Stimulated activated memory B cell treated with anti-CD40 and anti-IgM and Interleukin-4, amounts not matched to agents 10 μg/mL and 1 μg/mL and 100 μg/mL, for 72 hours (primary cell): ENCODE measurements at places on chromosomes 6 and 20.

- ATAC-seq, result peak; percentile 67
Observed at GRCh38 chr20:45408646-45409213, 641 bp downstream of the DBNDD2 start.

- no peak for ATAC-seq
Observed at GRCh38 chr6:110595112-110595511, 118.7 kb upstream of the SLC22A16 start.

- no peak for ATAC-seq
Observed at GRCh38 chr6:5155906-5156305, 70.8 kb downstream of the PPP1R3G start.

DNA sequence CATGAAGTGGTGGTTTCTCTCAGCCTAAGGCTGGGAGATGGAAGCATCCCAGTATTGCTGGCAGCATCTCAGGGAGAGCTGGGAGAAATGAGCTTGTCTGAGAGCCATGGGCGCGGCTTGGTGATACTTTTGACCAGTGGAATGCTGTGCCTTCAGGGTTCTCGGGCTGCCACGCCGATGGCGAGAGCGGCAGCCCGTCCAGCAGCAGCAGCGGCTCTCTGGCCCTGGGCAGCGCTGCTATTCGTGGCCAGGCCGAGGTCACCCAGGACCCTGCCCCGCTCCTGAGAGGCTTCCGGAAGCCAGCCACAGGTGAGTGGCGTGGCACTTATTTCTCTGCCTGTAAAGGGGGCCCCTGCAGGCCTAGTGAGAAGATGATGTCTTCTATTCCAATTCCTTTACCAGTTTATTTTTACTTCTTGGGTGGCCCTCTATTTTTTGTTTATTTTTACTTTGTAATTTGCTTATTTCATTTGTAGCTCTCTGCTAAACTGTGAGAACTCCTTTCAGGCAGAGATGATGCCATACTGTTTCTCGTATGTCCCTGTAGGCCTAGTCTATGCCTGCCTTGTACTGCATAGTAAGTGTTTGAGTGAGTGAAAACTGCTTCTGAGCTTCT is 71.7 kb downstream of the ASXL1 start:
- ATAC-seq, result no peak

- ATAC-seq, result no peak
Observed at GRCh38 chr6:4355241-4355640, 219.9 kb upstream of the ECI2 start.

DNA sequence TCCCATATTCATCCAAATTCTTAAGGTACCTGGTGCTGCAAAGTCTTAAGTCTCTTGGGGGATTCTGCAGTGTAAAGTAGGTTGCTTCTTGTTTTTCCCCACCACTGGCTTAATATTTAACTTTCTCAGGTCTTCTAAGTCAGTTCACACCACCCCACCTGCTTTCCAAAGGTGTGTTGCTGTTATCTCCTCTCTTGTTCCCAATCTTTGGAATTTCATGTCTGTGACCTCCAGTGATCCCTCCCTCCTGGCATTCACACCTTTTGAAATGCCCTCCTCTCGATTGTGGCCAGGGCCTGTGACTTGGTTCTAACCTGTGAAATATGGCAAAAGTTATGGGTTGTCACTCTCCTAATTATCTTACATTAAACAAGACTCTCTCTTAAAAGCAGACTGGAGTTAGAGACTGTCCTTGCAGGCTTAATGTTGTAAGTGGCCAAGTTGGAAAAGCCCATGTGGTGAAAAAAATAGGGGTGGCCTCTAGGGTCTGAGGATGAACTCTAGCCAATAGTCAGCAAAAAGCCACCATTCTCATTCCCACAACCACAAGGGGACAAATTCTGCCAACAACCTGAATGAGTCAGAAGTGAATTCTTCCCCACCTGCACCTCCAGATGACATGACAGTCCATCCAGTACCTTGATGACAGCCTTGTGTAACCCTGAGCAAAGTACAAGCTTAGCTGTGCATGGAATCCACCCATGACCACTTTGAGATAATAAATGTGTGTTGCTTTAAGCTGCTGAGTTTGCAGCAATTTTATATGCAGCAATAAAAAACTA is 45.1 kb downstream of the ADGRF1 start:
- no peak for ATAC-seq

- no peak for ATAC-seq
Observed at GRCh38 chr6:89243331-89243629, 26.1 kb upstream of the GABRR1 start.

DNA sequence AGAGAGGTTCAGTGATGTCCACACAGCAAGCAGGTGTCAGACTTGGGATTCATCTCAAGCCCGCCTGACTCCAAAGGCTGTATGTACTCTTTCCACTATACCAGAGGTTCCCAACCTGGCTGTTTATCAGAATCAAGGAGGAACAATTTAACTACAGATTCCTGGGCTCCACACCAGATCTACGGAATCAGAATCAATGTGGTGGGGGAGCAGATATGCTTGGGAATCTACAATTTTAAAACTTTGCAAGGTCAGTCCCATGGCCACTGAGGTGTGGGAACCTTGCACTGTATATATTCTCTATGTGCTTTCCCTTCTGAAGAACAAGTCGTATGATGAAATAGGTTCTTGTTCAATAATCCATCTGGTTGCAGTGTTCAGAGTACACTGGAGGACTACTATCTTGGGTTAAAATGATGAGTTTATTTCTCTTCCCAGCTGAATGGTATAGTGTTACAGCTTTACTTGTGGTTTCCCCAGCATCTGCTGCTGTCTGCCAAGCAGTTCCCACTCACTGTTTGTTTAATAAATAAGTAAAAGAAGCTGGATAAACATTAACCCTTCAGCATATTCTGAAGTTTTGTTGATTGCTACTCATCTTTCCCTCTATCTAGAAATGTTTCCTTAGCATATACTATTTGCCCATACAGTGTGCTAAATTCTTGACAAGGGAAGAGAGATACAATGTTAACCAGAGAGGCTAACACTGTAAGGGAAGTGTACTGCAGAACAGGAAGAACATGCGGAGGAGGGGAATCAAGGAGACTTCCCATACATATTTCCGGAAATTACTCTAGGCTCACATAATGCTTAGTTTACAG is 9.9 kb downstream of the TTI1 start:
- ATAC-seq, result no peak

- ATAC-seq, result no peak
Observed at GRCh38 chr6:129731428-129731827, 21.5 kb upstream of the ARHGAP18 start.

DNA sequence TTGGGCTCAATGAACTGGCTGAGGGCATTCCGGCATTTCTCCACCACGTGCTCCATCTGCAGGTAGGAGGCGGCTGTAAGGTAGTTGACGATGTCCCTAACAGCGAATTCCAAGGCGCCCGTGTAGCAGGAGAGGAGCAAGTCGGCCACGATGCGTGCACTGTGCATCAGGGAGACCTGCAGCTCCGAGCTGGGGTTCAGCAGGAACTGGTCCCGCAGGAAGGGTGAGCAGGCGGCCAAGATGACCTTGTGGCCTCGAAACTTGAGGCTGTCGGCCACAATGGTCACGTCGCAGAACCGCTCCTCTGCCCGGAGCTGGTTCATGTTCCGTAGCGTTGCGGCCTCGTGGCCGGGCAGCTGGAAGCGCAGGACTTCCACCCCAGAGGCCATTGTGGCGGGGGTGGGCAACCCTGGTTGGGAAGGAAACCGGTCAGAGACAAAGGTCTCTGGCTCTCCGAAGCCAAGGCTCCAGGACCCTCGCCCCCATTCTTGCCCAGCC is 920 bp downstream of the ZBTB12 start:
- no peak for ATAC-seq

DNA sequence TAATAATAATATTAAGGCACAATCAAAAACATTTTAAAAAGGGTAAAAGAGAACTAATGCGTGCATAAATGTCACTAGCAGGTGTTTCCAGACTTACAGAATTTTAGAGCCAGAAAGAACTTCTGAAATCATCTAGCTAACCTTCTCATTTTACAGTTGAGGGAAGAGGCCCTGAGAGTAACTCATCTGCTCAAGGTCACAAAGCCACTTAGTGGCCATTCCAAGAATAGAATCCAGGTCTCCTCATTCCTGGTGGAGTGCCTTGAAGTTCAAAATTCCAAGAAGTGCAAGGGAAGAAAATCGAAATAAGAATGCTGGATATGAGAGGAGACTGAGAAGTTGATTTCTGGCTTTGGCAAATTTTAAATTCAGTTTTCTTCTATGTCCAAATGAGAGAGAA is 3.2 kb upstream of the KIAA0408 start:
- ATAC-seq, result no peak

DNA sequence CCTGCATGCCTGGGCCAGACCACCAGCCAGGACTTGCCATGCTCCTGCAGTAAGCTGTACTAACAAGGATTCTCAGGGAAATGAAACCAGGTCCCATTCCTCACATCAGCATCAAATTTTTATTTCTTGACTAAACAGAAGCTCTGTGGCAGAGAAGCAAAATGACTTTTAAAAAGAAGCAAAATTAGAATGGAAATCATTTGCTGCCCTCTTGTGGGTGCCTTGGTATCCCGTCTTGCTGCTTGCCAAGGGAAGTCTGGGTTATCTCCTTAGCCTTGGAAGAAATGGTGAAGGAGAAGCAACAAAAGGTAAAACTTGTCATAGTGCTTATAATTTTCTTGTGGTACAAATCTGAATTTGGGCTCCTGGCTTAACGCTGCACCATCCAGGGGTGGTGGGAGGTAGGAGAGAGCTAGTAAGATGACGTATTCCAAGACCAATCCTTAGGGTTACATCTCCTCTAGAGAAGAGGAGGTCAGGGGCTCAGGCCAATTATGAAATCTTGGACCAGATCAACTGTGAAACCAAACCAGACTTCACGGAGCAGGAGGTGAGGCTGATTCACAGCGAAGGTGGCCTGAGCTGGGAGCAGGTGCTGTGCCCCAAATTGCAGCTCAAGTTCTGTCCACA is 107.5 kb downstream of the FAXC start:
- no peak for ATAC-seq

DNA sequence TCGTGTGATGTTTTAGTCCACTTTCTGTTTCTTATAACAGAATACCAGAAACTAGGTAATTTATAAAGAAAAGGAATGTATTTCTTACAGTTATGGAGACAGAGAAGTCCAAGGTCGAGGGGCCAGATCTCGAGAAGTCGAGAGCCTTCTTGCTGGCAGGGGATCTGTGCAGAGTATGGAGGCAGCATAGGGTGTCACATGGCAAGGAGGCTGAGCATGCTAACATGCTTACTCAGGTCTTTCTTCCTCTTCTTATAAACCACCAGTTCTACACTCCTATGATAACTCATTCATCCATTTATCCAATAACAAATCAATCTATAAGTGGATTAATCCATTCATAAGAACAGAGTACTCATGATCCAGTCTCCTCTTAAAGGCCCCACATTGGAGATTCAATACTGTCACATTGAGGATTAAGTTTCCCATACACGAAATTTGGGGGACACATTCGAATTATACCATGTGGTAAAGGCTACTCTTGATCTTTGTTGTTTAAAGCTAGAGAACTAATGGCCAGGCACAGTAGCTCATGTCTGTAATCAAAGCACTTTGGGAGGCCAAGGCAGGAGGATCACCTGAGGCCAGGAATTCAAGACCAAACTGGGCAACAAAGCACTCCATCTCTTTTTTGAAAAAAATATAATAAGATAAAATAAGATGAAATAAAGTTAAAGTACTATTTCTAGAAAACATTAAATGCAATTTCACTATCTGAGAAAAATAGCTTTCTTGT is 2.1 kb downstream of the GOPC start:
- ATAC-seq, result no peak

DNA sequence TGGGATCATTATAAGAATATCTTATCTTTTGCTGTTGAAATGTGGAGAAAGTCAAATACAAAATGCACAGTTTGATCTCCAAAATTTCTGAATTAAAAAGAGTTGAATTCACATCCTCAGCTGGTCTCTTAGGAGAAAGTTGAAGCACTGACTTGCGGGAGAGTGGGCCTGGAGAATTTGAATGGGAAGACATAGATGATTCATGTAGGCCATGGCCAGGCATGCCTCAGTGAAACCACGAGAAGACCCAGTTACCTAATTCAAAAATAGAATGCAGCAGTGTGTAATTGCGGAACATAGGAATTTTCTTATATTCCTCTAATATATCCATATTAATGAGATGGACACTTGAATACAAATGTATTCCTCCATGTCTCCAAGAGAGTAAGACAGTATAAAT is 53.0 kb upstream of the DTNBP1 start:
- ATAC-seq, result no peak

- ATAC-seq, result no peak
Observed at GRCh38 chr6:143301188-143301587, 149.3 kb downstream of the ADAT2 start.

DNA sequence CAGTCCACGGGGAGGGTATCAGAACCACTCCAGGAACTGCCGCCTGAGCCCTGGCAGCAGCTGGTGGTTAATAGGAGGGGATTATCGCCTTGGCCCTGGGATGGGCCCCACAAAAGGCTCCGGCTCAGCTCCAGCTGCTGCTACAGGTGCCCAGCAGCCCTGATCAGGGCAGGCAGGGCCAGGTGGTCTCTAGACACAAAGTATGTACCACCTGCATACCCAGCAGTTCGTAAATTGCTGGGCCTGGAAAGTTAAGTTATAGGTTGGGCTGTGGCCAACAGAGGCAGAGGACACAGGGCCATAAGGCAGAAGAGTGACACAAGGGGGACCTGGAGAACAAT is 35.1 kb downstream of the RRBP1 start:
- ATAC-seq, result no peak

DNA sequence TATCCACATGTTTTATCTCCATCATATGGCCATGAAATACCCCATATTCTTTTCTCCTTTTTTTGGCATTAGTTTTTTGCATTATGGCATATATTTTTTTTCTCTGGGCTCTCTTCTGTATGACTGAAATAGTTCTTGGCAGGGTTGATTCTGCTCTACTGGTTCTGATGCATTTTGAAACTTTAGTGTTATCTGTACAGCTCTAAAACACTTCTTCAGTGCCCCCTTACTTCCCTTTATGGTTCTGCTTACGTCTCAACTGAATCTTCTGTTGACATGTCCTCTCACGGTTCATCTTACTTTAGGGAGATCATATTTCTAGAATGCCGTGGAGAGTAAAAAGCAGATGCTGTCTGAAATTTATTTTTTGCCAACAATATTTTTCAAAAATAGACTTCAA is 23.2 kb upstream of the TXNDC5 start:
- peak; percentile 99 for ATAC-seq

DNA sequence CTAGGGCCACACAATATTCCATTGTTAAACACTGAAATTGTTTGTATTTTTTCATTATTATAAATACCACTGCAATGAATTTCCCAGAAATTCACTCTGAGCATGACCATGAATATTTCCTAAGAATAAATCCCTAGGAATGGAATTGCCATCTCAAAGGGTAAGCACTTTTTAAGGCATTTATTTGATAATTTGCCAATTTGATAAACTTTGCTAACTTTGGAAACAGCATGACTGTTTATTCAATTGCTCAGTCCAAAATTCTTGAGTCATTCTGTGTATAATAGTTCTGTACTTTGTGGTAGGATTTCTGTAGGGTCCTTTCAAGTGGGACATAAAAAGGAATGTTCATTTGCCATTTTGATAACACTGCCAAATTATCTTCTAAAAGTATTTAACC is 44.2 kb upstream of the TOX2 start:
- ATAC-seq, result no peak

DNA sequence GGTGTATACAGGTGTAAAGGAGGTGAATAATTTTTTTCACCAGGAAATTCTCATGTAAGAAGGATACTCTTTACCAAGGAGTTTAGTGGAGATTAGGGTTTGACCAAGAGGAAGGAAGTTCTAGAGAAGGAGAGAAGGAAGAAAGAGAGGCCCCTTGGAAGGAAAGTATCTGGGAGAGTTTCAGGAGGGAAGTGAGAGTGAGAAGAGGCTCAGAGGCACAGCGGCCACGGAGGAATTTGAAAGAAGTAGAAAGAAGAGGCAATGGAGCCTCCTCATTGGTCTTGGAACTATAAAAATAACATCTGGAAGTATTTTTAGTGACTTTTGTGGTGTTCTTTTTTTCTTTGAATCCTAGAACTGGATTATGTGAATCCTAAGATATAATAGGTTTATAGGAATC is 50.8 kb upstream of the MCUR1 start:
- ATAC-seq, result no peak
